ENCODE measurements at places on chromosomes 3 and 15.

- DNase-seq = no peak
Measured at GRCh38 chr3:98589331-98590036, 3.9 kb downstream of the CPOX start.

DNA sequence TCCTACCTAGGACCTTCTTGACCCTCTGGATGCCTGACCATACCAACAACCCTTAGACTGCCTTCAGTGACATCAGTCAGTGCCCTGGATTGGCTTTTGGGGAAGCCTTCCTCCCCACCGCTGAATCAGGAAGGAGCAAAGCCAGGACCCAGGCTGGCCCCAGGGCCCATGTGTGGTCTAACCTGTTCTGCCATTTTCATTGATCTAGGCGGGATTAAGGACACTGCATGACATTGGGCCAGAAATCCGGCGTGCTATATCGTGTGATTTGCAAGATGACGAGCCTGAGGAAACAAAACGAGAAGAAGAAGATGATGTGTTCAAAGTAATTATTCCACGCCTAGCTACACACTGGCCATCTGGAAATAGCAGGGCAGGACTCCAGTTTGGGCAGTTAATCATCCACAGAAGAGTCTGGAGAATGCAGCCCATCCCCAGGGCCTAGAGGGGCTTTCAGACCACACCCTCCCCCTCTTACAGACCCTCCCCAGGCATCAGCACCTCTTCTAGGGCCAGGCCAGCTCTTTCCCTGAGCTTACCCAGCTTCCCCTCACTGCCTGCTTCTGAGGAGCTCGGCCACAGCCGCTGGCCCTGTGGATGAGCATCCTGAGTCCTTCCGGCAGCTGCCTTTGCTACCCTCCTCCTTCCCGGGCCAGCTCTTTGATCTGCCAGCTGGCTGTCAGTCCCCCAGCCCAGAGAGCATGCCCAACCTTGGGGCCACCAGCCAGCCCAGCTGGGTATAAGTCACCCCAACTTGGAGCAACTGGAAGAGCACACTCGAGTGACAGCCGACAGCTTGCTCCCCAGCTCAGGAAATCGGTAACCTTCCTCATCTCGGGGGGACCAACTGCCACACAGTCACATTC is 45.9 kb downstream of the CHDH start:
- no peak for DNase-seq

GRCh38 chr3:46298871-46299607 is 54.9 kb upstream of the CCR2 start:
- no peak for DNase-seq

GRCh38 chr3:30538791-30539190 is 67.6 kb upstream of the TGFBR2 start:
- DNase-seq = peak; percentile 54

DNA sequence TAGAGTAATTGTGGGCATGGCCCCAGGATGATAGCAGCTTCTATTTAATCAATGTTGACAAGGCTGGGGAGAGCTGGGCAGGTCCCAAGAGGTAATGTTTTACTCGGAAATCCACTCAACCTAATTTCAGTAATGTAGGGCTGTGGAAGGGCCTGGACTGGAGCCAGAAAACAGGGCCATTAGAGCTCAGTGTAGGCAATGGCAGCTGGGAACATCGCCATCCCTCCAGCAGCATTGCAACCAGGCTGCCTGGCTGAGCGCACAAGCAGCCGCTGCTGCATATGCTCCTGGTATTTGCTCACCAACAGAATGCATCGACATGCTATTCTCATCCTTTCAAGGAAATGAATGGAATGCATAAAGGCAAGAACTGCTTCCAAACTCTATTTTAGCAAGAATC is 90.0 kb downstream of the GAP43 start:
- DNase-seq = no peak

Data from Daoy (cell line).